Left ventricle myocardium inferior (tissue), 1 donor: ENCODE measurements at places on chromosomes 7 and 10. TPM values are rescaled to one million over a fixed set of nuclear protein-coding genes. Genes with fewer than 3 reads are reported as not detected.

DNA sequence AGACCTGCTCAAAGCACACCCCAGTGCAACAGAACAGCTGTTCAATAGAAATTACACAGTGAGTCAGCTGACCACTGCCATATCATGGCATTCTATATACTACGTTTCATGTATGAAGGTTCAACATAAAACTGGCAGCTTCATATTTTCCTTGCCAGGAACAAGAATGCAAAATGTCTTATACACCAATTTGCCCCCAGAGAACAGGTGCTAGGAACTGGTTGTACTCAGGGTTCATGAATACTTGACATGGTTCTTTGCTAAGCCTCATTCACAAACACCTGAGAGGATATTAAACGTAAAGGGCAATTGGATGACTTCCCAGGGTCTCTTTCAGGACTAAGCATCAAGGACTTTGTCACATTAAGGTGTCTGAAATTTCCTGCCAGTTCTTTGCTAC lies 6.9 kb downstream of the MYOF start:
- H3K36me3 ChIP-seq: no peaks in the 10 kb centered on the region
- H3K27ac ChIP-seq: no peak overlapping the region
- no peaks in the 10 kb centered on the region for H3K27me3 ChIP-seq
- H3K4me1 ChIP-seq: peaks cover 55% of the 10 kb centered on the region
- no peak for DNase-seq

DNA sequence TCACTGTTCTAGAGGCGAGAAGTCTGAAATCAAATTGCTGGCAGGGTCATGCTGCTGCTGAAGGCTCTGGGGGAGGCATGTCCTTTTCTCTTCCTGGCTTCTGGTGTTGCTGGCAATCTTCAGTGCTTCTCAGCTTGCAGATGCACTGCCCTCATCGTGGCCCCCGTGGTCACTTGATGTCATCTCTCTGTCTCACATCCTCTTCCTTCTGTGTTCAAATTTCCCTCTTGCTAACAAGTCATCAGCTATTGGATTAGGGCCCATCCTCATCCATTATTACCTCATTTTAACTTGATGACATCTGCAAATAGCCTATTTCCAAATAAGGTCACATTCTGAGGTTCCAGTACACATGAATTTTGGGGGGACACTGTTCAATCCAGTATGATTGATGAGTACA lies 36.6 kb upstream of the SRGN start:
- H3K4me3 ChIP-seq: no peak overlapping the region
- no peaks in the 10 kb centered on the region for H3K36me3 ChIP-seq
- peaks cover 6% of the 10 kb centered on the region for H3K4me1 ChIP-seq
- H3K27me3 ChIP-seq: no peaks in the 10 kb centered on the region

- H3K27me3 ChIP-seq: peaks cover 51% of the 10 kb centered on the region
- H3K36me3 ChIP-seq: no peaks in the 10 kb centered on the region
- no peak overlapping the region for H3K27ac ChIP-seq
- DNase-seq: no peak
- no peak overlapping the region for H3K4me3 ChIP-seq
Measured at GRCh38 chr10:128178302-128178958, 52.2 kb upstream of the MKI67 start.

EBF3 gene
- total RNA-seq: 6.2 TPM

DNA sequence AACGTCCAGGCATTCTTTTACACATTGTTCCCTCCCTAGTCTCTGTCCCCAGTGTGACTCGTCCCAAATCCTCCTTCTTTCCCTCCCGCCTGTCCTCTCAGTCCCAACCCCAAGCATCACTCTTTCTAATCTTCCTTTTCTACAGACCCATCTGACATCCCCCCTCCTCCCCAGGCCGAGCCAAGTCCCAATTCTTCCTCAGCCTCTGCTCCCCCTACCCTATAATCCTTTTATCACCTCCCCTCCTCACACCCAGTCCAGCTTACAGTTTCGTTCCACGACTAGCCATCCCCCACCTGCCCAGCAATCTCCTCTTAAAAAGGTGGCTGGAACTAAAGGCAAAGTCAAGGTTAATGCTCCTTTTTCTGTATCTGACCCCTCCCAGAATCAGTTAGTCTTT lies 95.1 kb downstream of the MACC1 start:
- no peak overlapping the region for H3K27ac ChIP-seq
- H3K4me3 ChIP-seq: no peak overlapping the region
- no peak for DNase-seq
- no peaks in the 10 kb centered on the region for H3K36me3 ChIP-seq
- no peaks in the 10 kb centered on the region for H3K27me3 ChIP-seq

NPC1L1 gene
- 0.19 TPM for total RNA-seq

GRCh38 chr7:105011831-105012502 lies 2.0 kb upstream of the KMT2E start:
- no peaks in the 10 kb centered on the region for H3K27me3 ChIP-seq
- peak overlapping the region; percentile 75 for H3K4me3 ChIP-seq

- H3K27ac ChIP-seq: peak overlapping the region; percentile 61
- H3K4me1 ChIP-seq: peaks cover 27% of the 10 kb centered on the region
- DNase-seq: peak; percentile 44
- no peaks in the 10 kb centered on the region for H3K27me3 ChIP-seq
Measured at GRCh38 chr10:78630944-78631838, 437.6 kb upstream of the ZMIZ1 start.

DNA sequence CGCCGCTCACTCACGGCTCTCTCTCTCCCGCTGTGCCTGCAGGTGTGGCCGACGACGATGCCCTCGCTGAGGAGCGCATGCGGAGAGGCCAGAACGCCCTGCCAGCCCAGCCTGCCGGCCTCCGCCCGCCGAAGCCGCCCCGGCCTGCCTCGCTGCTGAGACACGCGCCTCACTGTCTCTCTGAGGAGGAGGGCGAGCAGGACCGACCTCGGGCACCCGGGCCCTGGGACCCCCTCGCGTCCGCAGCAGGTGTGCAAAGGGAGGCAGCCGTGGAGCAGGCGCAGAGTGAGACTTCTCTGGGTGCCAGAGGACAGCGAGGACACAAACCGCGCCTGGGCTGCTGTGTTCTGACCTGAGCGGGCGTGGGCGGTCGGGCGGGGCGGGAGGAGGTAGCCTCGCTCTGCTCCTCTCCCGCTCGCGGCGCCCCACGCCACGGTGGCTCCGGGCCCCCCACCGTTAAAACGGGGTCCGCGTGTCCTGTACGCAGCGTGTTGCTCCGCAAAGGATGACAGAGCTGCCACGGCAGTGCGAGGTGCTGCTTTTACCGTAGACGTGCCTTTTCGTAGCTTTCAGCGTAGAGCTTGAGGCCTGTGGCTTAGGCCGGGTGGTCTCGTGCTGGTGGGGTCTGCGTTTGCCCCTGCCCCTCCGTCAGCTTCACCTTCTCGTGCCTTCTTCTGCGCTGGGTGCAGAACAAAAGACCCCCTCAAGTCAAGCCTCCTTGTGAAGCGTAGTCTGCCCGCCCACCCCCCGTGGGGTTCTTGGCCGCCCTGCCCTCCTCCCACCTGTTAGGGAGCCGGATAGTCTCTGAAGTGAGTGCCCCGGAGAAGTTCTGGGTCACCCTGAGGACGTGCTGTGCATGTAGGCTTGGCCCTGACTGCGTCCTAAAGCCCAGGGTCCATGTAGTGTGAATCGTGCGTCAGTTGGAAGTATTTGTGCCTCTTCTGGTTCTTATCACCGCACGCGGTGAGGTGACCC lies 73.2 kb downstream of the DNAJB6 start:
- H3K4me3 ChIP-seq: no peak overlapping the region
- peak; percentile 9 for DNase-seq
- H3K4me1 ChIP-seq: peaks cover 24% of the 10 kb centered on the region
- H3K27me3 ChIP-seq: no peaks in the 10 kb centered on the region
- H3K36me3 ChIP-seq: peaks cover 61% of the 10 kb centered on the region

GCK gene
- 0.49 TPM for total RNA-seq

SPDYE2B gene
- total RNA-seq: not detected

DNA sequence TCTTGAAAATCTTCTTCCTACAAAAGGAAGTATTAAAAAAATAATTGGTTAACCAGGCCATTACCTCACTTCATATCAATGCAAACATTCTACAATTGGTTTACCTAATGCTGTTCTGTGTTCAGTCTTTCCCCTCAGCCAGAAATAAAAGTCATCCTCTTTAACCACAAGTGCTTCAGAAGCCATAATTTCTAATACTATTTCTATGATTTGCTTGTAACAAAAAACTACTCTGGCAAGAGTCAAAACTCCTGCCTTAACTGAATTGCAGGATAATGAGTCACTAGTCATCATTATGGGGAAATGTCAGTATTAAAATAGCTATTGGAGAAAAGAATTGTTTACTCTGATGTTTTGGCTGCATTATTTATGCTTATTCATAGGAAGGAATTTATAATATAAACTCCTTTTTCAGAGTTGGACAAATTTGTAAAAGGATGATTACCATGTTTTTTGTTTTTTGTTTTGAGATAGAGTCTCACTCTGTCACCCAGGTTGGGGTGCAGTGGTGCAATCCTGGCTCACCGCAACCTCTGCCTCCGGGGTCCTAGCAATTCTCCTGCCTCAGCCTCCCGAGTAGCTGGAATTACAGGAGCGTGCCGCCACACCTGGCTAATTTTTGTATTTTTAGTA lies 55.5 kb upstream of the ODAD2 start:
- no peak overlapping the region for H3K27ac ChIP-seq
- H3K4me3 ChIP-seq: no peak overlapping the region
- H3K27me3 ChIP-seq: no peaks in the 10 kb centered on the region
- H3K4me1 ChIP-seq: no peaks in the 10 kb centered on the region
- no peak for DNase-seq

DNA sequence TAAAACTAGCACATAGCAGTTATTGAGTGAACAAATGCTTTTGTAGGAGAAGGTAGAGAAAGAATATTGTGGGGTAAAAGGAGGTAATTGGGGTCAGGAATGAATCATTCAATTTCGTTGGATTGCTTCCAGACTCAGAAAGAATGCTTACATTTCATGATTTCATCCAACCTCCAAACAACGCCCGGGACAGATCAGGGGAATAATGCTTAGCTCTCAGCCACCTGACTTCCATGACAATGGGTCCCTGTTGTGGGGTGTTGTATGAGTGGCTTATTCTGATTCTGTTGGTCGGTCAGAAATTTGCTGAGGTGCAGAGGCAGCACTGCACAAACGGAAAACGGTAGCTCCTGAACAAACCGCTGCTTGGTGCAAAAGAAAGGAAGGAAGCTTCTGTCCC lies 24.0 kb upstream of the INPP5F start:
- H3K4me1 ChIP-seq: no peaks in the 10 kb centered on the region
- H3K36me3 ChIP-seq: no peaks in the 10 kb centered on the region
- H3K27ac ChIP-seq: no peak overlapping the region
- DNase-seq: no peak
